ENCODE measurements at places on chromosomes 2 and 18.

- DNase-seq = no peak
Observed at GRCh38 chr18:45430041-45430440, 185.2 kb upstream of the SLC14A2 start.

- DNase-seq = no peak
Observed at GRCh38 chr2:237181844-237182243, 96.2 kb downstream of the COPS8 start.

GRCh38 chr2:85551698-85552678, 9.3 kb downstream of the GGCX start:
- peak; percentile 92 for DNase-seq

DNA sequence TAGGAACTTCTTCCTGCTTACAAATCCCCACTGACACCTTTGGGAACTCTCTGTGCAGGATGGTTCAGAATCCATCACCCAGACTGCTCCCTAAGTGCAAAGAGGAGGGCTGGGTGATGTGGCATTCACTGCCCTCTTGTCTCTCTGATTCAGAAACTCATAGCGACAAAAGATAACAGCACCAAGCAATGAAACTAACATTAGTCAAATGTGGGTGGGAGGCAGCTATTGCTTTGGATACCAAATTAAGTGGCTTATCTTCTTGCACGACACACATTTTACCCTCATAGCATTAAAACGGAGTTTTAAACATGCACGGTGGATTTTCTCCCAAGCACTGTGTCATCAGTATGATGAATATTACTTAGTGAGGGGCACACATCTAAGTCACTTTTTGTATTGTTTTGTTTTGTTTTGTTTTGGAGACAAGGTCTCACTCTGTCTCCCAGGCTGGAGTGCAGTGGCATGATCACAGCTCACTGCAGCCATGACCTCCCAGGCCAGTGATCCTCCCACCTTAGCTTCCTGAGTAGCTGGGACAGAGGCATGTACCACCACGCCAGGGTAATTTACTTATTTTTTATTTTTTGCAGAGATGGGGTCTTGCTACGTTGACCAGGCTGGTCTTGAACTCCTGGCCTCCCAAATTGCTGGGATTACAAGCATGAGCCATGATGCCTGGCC, 40.9 kb upstream of the NEB start:
- no peak for DNase-seq

DNA sequence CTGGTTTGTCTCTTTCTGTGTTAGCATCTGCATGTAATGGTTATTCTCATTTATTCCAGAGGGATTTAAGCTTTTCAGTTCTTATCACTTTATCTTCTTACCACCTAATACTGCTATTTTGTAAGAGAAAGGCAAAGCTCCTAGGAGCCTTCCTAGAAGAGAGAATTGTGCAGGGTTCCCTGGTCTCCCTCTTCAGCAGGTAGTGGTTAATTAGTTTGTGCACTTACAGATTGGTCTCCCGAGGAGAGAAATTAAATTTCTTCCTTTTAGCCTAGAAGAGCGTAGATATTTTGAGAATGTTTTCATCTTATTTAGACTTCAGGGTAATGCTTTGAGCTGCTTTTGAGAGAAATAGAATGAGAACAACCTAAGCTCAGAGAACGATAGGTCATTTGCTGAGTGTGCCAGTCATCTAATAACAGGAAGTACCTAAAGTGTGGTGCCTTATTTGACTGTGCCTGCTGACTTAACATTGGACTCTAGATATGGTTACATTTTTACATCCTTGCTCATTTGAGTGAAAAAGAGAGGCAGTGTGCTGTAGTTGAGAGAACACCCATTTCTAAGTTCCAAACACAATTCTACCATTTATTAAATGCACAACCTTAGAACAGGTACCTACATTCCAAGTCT, 651.4 kb downstream of the STK39 start:
- no peak for DNase-seq

- peak; percentile 69 for DNase-seq
Observed at GRCh38 chr18:23710946-23711345, 21.7 kb downstream of the LAMA3 start.

- DNase-seq = no peak
Observed at GRCh38 chr2:226693521-226693920, 106.1 kb downstream of the IRS1 start.

- no peak for DNase-seq
Observed at GRCh38 chr2:174062934-174063333, 97.8 kb upstream of the SP3 start.

DNA sequence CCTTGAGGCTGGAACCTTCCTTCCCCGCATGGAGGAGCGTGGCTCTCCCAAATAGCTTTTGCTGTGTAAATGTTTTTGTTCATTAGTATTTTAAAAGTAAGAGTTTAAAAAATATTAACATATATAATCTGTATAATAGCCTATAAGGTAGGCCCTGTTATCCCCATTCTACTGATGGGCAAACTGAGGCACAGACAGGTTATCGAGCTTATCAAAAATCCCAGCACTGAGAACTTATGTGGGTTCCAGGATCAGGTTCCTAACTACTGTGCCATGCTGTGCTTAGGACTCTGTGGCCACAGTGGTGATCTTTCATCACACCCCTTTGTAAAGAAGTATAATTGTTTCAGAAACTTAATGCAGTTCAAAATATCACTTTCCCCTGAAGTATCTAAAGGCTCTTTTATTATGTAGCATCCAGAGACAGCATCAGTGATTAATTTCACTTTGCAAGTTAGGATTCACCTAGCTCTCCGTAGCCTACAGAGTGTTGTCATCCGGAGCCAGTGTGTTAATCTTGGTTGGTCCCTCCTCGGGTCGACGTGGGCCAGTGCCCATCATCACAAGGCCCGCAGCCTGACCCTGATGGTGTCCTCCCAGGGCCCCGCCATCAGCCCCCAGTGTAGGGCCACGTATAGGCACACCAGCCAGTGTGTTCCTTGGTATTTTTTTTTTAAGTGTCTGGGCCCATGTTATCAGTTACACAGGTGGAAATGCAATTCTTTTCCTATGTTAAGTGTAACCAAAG, 28.7 kb downstream of the CABLES1 start:
- DNase-seq = no peak

DNA sequence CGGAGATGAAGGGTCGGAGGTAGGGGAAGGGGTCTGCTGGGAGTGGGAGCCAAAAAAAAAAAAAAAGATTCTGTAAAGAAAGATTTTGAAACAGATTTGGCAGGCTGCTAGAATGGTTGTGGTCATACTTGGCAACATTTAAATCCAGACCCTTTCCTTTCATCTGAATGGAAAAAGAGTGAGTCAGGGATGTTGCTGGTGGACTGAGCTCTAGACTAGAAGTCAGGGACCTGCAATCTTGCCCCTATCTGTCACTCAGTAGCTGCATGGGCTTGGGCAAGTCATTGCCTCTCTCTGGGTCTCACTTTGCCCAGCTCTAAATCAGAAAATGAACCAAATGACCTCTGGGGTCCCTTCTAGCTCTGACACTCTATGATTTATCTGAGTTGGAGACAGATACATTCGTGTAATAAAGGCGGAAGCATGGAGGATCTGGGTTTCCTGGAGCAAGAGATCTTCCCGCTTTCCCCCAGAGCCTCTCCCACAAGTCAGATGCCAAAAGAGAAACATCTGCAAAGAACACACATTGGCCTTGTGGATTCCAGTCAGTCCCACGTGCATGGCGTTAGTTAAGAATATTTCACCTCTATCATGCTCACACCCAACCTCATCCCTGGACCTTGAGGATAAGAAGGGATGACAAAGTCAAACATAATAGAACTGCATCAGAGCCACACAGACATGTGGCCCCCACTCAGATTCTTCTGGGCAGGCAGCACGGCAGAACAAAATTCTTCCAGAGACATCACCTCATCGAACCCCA, 58.5 kb downstream of the ADD2 start:
- peak; percentile 2 for DNase-seq

DNA sequence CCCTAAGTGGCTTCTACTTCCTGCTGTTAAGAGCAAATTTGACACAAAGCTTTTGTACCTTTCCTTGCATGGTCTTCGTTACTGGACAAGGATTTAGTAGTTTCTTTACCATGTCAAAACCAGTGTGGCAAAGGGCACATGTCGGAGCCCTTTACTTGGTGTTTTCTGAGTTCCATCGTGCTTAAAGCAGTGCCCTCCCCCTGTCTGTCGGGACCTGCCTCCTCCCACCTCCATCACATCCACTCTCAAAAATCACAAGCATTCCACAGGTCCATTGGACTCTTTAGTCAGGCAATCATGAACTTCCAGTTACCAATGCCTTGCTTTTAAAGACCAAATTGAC, 763 bp downstream of the CCDC141 start:
- no peak for DNase-seq

GRCh38 chr2:205686056-205686782, 3.9 kb downstream of the NRP2 start:
- no peak for DNase-seq

DNA sequence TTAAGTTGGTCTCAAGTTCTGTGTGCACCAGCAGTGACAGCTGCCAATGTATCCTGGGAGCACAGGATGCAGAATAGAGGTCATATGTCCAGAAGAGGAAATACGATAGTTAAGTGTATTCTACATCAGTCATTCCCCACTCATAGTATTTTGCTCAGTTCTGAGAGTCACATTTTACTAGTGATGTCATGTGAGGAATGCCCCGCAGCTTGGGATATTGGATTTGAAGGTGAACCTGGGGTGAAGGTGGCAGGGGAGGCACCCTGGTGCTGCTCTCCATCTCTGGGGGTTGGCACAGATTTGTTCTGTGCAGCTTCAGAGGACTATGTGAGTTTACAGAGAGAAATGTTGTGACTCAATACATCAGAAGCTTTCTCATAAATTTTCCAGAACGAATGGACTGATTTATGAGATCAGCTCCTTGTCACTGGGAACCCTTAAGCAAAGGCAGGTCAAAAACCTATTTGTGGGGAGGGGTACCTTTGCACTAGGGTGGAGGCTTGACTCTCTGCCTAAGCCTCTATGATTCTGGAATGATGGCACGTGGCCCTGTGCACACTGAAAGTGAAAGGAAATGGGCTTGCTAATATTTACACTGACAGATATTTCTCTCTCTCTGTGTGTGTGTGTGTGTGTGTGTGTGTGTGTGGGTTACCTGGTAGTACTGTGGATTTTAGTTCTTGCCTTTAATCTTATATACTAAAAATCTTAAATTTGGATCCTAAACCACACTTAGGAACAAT, 95.9 kb downstream of the NEB start:
- peak; percentile 12 for DNase-seq

GRCh38 chr18:12236934-12237832, 17.0 kb upstream of the CIDEA start:
- peak; percentile 76 for DNase-seq

- DNase-seq = peak; percentile 56
Observed at GRCh38 chr18:6406075-6406909, 8.4 kb downstream of the L3MBTL4 start.

DNA sequence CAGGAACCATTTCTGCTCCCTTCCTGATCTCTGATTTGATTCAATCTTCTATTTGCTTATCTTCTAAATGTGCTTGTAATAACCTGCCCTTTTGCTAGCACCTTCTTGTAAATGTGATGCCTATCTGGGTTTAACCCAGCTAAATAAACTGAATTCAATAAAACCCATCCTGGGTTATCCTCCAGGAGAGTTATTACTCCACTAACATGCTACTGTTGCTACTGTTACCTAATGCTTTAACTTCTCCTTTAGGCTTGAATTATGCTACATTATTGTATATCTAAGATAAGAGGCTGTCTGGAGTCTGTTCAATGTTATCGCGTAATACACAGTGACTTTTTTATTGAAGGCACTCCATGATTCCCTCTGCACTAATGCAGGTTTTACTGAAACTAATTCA, 206.5 kb upstream of the CTAGE1 start:
- DNase-seq = no peak

GRCh38 chr18:79786786-79787526, 10.8 kb upstream of the KCNG2 start:
- no peak for DNase-seq

GRCh38 chr2:220999356-220999755, 572.7 kb downstream of the EPHA4 start:
- peak; percentile 49 for DNase-seq

- no peak for DNase-seq
Observed at GRCh38 chr18:41576643-41577042, 378.4 kb upstream of the PIK3C3 start.

GRCh38 chr18:68847219-68847837, 49.4 kb downstream of the CCDC102B start:
- DNase-seq = peak; percentile 44

- DNase-seq = no peak
Observed at GRCh38 chr2:165410276-165410675, 59.2 kb upstream of the CSRNP3 start.

DNA sequence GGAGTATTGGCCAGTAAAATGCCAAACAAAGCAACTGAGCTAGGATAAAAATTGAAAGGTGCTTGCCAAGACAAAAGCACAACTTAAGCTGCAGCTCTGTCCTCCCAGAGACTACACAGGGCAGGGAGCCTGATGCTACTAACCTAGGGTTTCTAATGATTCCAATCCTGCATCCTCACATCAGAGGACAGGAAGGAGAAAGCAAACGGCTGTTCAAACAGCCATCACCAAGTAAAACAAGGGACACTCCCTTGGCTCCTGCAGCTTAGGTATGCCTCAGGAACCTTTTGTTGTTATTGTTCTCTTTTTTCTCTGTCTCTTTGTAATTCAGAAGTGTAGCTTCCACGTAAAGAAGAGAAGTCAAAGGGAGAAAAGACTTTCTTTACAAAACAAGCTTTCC, 99.5 kb downstream of the TCF4 start:
- no peak for DNase-seq

DNA sequence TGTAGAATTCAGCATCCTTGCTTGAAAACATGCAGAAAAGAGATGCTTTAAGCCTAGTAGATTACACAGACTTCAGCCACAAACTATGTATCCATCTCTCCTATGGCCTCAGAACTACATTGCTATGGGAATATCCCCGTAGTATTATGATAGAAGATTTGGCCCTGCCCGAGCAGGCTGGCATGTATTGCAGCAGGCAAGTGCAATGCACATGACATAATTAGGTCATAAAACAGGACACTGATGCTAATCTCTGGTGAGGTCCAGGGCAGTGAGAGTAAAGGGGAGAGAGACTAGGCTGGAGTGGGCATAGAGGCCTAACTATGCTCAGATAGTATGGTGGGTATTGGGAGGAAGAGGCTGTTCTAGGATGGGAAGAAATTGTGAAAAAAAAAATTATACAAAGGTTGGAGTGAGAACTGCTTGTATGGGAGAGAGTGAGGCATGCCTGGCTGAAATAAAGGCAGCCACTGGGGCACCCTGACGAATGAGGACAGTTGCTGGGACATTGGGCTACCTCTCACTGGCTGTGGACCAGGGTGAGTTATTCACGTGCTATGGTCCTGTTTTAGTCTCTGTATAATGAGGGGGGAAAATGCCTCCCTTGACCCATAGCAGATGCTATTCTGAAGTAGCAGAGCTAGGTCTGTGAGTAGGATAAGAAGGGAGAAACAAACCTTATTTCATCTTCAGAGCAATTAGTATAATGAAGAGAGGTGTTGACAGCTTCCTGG, 1.6 kb upstream of the PLA2R1 start:
- no peak for DNase-seq

Measured in PC-3 (cell line).